ENCODE measurements at places on chromosomes 16 and 17.

DNA sequence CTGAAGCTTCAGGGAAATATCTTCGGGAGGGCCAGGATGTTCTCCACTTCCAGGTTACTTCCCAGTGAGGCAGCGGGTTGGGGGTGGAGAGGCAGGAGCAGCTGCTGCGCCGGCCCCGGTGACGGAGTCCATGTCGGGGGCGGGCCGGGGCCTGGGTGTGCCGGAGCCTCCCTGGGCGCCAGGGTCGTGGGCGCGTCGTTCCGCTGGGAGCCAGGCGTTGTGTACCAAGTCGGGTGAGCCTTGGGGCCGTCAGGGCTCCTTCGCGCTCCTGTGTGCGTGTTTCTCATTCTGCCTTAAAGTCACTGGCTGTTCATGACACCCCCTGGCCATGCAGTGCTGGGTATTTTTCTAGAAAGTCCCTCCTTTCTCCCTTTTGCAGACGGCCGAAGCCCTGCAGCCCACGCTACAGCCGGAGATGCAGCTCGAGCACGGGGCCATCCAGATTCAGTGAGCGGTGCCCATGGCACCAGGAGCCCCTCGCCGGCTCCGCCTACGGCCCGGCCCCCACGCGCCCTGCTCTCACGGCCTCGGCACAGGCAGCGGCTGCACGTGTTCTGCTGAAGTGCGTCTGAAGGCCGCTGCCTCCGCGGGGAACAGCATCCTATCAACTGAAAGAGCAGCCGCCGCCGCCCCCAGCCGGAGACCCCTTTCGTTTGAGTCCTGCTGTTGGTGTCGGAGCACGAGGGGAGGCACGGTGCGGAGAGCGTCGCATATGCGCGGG lies 125.1 kb downstream of the BANP start:
- no peak for DNase-seq

GRCh38 chr16:51875834-51876600 lies 670.9 kb downstream of the TOX3 start:
- DNase-seq, result no peak

DNA sequence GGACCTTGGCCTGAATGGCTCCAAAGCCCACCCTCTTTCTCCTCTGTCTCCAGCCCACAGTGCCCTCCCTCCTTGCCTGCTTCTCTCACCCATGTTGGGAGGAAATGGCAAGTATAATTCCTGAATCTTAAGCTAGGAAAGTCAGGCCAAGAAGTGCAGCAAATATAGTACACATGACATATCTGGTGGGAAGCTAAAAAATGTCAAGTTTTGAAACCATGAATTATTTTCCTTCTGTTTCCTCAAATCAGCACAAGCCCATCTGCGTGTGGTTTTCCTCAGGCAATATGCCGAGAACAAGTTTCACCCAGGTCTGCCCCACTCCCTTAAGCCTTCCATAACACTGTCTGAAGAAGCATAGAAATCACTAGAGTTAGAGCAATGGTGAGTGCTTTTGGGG lies 502.8 kb upstream of the CDH11 start:
- no peak for DNase-seq

DNA sequence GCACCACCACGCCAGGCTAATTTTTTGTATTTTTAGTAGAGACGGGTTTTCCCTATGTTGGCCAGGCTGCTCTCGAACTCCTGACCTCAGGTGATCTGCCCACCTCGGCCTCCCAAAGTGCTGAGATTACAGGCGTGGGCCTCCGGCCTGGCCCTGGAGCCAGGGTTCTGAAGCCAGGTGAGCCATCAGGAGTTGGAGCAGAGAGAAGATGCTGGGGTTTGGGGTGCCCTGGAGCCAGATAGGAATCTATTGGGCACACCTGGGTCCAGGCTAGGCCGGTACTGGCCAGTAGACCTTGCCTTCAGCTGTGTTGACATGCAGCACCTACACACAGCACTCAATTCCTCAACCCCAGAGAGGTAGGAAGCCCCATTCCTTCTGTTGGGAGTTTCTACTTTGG lies 5.4 kb upstream of the CD300A start:
- DNase-seq, result no peak

GRCh38 chr17:12085076-12085949 lies 64.6 kb downstream of the MAP2K4 start:
- DNase-seq, result no peak

DNA sequence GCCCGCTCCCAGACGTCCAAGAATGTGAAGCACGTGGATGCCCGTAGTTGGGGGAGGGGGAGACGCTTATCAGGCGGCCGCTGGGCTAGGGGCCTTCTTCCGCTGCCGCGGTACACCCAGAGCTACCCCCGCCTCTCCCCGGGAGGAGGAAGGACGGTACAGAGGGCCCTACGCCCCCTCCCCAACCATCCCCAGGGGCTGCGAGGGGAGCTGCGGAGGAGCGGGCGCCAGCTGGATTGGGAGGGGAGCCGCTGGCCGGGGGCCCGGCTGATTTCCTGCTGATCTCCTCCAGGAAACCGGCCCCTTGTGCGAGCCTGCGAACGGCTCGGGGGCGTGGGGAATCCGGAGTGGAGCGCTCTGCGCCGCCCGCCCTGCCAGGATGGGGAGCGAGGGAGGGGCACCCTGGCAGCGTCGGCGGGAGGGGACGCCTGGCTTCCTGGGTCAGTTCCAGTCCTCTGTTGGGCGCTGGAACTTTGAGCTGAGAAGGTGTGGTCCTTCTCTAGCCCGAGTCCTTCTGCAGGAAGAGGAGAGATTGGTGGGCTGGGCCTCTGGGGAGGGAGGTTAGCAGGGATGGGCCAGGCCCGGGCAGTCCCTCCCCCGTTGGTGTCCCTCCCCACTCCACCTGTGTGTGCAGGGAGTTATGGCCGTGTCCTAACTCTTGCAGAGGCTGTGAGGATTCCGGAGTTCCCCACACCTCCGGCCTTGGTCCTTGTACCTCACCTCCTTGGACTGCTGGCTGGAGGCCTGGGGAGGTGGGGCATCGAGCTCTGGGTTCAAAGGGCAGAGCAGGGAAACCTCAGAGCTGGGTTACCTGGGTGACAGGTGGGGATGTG lies 19.2 kb downstream of the GJD3 start:
- DNase-seq, result peak; percentile 68

GRCh38 chr16:89095491-89095951 lies 1.9 kb downstream of the ACSF3 start:
- peak; percentile 2 for DNase-seq

GRCh38 chr16:81469710-81470535 lies 25.3 kb downstream of the CMIP start:
- DNase-seq, result peak; percentile 44

- DNase-seq, result no peak
Measured at GRCh38 chr16:67537636-67538591, 9.3 kb downstream of the RIPOR1 start.

DNA sequence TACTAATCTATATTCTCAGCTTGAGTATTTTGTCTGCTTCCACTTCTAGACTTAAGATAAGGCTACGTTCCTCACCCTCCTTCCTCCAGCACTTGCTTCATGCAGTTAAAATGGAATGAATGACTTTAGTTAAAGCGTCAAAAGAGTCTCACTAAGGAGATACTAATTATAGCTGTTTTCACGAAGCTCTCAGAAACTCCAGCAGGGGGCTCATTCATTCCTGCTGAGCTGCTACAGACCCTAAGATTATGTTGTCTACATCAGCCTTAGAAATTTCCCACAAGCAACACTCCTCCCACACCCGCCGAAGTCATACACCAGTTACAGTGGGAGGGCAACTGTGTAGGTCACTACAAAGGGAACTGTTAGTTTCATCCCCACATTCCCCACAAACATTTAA lies 57.0 kb upstream of the KIFC3 start:
- DNase-seq, result peak; percentile 64

DNA sequence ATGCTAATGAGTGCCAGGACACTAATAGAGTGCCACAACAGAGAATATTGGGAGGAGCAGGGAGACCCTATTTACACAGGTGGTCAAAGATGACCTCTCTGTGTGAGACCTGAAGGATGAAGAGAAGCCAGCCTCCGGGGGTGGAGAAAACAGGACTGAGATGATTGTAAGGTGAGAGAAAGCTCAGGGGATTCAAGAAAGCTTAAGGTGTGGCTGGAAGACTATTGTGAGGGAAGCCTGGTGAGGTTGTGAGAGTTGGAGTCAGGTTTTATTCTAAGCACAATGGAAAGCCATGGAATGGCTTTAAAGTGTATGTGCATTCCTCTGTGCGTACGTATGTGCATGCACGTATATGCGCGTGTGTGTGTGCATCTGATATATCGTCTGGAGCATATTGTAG lies 10.4 kb upstream of the MARCHF10 start:
- DNase-seq, result no peak

DNA sequence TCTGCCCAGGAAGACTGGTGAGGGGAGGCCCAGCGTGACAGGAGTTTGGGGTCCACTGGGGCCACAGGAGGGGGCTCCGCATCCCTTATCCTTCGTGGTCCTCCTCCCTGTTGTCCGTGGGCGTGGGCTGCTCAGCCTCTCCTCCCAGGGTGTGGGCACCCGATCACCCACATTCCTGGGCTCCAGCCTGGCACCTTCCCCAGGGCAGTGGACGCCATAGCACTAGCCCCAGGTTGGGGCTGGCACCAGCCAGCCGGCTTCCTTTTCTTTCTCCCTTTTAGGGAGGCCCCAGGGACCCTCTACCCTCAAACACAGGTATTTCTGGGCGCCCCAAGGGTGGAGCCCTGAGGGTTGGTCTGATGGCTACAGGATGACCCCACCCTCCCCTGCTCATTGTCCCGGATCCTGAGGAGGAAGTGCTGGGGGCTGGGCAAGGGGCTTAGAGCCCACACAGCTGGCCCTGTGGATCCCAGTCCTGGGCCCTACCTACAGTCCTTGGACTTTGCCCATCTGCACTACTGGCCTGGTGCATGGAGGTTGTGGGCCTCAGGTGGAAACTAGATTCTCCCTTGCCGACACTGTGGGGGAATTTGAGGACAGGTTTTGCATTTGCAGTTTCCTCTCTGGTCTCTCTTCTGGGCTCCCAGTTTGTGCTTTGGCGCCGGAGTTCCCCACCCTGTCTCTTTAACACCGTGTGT lies 1.1 kb downstream of the KIF1C start:
- no peak for DNase-seq

- DNase-seq, result no peak
Measured at GRCh38 chr17:14389681-14390080, 88.8 kb downstream of the HS3ST3B1 start.

DNA sequence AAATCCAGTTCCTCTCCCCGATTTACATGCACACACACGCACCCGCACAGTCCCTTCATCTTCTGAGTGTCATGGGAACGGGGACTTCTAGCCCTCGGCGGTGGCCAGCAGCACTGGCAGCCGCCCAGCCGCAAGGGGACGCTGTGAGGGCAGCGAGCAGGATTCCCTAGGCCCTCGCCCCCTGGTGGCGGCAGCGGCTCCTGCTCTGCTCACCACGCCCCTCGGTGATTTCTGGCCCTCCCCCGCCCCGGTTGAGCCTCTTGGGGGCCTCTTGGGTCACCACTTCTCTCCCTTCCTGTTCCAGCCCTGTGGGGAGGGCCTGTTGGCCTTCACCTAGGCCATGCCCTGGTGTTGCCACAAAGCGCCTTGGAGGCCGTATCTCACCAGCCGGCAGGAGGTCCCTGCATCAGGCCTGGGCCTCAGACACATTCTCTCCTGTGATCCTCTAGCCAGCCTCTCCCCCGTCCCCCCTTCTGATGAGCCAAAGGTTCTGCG lies 75.2 kb upstream of the KSR1 start:
- peak; percentile 41 for DNase-seq

DNA sequence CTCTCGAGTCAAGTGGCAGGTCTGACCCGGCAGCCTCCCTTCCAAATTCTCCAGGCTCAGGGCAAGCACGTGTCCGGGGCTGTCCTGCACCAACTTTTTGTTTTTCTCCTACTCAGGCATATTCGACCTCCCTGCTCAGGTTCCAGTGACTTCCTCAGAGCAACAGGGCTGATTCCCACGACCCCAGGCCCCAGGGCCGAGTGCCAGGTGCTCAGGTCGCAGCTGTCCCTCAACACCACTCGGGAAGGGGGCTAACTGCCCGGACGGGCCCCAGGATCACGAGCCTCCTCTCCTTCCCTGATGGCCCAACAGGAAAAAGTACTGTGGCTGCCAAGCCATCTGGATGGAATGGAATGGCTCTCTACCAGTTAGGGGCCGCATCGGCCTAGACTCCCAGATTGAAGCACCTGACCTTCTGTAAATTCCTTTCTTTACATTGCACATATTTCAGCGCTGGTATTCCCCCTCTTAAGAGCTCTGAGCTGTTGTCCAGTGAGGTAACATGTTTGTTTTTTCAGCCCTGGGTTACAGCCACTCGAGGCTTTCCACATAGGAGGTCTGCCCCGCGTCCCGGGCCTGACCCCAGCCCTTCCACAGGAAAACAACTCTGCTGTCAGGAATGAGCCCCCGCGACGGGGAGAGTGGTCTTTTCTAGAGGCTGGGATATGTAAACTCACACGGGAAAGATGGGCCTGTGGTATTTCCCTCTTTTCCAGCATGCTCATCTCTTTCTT lies 25.0 kb downstream of the NXN start:
- DNase-seq, result peak; percentile 86

DNA sequence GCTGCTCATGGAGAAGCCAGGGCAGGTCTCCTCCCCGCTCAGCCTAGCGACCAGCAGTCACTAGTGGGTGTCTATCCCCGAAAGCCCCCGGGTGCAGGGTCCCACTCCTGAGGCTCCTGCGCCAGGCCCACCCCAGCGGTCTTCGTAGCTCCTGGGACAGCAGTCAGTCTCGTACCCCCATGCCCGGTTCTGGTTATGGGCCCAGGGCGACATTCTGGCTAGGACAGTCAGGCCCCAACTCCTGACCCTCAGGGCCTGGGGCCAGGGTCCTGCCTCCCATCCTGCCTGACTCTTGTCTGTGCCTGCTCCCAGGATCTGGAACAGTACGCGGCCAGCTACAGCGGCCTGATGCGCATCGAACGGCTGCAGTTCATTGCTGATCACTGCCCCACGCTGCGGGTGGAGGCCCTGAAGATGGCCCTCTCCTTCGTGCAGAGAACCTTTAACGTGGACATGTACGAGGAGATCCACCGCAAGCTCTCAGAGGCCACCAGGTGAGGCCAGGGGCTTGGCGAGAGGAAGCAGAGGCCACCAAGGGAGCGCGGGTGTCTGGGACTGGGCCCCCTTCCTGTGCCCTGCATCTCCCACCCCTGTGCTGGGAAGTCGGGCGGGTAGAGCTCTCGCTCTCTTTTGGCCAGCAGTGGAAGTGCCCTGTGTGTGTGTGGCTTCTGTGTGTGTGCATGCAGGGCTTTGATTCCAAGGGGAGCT lies 2.0 kb downstream of the GPS1 start:
- DNase-seq, result no peak

GRCh38 chr16:66378741-66379570 lies 12.5 kb downstream of the CDH5 start:
- DNase-seq, result no peak

GRCh38 chr16:79372503-79373184 lies 227.9 kb downstream of the MAF start:
- peak; percentile 66 for DNase-seq

GRCh38 chr17:58447039-58447975 lies 30.0 kb upstream of the RNF43 start:
- peak; percentile 83 for DNase-seq

- DNase-seq, result no peak
Measured at GRCh38 chr16:2497116-2497630, 16.6 kb upstream of the ATP6V0C start.

DNA sequence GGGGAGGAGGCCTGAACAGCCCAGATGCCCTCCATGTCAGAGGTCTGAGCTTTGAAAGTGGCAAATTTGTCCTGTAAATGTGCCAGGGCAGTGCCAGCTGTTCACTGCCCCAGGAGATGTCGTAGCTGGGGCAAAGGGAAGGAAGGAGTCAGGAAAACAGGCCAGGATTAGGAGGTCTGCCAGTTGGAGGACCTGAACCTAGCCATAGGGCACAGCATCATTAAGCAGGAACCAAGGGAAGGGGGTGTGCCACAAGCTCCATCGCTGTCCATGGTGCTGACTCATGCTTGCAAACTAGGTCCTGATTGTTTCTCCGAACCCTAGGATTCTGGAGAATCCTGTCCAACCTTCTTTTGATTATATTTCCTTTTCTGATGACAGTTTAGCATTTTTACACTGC lies 124.2 kb downstream of the TMEM132E start:
- no peak for DNase-seq
